ENCODE measurements at places on chromosomes 7 and 10.

GRCh38 chr10:56605051-56605450, 244.0 kb upstream of the ZWINT start:
- DNase-seq, result no peak

DNA sequence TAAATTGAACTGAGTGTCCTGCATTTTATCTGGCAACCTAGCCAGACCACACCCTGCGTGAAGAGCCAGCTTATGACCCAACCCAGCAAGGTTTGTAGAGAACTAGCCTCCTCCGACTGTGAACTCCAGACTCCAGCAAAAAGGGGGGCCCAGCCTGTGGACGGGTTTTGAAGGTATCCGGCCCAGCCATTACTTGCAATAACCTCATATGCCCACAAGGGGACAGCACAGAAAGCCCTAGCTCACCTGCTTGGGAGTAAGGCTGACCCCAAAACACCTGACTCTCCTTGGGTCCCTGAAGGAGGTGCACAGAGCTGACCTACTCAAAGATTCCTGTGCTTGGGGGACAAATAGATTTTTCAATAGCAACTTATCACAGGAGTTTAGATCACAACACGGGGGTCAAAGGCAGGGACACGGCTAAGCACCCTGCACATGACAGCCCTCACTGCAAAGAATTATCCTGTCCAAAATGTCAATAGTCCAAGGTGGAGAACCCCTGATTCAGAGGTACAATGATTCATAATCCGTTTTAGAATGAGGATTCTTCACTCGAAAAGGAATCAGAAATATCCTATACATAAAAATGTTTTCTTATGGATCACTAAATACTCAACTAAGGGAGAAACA, 4.6 kb downstream of the TRPV6 start:
- peak; percentile 36 for DNase-seq

DNA sequence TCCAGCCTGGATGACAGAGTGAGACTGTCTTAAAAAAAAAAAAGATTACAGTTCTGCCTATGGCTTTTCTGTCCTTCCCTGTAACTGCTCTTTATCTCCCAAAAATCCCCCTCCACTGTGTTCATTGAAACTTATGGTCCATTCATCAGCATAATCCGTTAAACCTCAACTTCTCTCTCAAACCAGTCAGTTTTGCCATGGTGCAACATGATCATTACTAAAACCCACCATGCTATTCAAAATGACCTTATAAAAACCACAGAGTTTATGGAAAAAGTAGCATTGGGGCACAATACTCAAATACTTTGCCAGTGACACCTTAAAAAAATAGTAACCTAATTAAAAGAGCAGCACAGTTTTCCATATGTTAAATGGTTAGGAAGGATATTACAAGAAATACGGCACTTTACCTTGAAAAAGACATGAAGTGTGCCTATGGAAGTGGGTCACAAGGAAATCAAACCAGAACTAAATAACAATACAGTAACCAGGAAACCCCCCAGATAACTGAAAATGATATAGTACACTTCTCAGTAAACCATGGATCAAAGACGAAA, 74.0 kb upstream of the ST8SIA6 start:
- no peak for DNase-seq

DNA sequence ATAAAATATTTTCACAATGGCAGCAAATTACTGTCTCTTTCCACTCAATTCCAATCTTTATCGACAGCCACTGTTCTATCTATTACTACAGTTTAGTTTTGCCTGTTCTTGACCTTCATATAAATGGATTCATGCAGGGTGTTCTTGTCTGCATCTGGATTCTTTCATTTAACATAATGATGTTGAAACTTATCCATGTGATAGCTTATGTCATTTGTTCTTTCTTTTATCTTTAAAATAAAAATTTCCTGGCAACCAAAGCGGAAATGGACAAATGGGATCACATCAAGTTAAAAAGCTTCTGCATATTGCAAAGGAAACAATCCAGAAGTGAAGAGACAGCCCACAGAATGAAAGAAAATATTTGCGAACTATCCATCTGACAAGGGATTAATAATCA, 20.5 kb upstream of the DMTF1 start:
- no peak for DNase-seq

DNA sequence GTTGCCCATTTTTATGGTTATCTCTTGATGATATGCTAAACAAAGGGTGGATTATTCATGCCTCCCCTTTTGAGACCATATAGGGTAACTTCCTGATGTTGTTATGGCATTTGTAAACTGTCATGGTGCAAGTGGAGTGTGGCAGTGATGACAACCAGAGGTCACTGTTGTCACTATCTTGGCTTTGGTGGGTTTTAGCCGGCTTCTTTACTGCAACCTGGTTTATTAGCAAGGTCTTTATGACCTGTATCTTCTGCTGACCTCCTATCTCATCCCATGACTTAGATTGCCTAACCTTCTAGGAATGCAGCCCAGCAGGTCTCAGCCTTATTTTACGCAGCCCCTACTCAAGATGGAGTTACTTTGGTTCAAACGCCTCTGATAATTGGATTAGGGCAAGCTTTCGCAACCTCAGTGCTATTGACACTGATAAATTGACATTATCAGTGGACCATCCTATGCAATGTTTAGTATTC, 36.9 kb downstream of the BAG3 start:
- no peak for DNase-seq

DNA sequence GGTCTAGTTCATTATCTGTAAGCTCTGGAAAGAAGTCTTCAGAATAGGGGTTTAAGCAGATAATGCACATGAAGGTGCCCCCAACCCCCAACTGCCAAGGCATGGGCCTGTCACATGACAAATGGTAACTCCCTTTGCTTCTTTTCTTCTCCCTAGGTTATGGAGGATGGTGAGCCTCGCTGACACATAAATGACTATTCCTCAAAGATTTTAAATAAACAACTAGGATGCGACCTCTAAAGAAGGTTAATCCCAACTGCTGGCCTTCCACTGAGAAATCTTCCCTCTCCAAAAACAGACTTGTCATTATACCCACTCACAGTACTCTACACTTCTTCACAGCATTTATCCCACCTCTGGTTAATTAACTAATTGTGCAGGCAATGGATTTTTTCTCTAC, 75.7 kb upstream of the FAM133B start:
- no peak for DNase-seq

- no peak for DNase-seq
Measured at GRCh38 chr7:132558815-132559214, 17.5 kb downstream of the PLXNA4 start.

DNA sequence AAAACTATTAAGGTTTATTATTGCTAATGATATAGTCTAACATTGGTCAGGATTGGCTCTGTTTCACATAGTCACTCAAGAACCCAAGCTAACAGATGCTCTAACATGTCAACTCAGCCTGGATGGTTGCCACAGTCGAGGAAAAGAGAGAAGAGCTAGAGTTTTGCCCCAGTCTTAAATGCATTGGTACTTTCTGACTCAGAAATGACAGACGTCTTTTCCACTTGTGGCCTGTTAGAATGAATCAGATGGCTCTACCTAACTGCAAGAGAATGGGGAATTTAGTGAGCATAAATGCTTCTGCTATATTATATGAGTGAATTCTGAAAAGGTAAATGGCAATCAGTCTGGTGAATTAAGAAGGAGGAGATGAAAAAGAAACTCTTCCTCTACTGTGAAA, 13.9 kb downstream of the HECTD2 start:
- no peak for DNase-seq

DNA sequence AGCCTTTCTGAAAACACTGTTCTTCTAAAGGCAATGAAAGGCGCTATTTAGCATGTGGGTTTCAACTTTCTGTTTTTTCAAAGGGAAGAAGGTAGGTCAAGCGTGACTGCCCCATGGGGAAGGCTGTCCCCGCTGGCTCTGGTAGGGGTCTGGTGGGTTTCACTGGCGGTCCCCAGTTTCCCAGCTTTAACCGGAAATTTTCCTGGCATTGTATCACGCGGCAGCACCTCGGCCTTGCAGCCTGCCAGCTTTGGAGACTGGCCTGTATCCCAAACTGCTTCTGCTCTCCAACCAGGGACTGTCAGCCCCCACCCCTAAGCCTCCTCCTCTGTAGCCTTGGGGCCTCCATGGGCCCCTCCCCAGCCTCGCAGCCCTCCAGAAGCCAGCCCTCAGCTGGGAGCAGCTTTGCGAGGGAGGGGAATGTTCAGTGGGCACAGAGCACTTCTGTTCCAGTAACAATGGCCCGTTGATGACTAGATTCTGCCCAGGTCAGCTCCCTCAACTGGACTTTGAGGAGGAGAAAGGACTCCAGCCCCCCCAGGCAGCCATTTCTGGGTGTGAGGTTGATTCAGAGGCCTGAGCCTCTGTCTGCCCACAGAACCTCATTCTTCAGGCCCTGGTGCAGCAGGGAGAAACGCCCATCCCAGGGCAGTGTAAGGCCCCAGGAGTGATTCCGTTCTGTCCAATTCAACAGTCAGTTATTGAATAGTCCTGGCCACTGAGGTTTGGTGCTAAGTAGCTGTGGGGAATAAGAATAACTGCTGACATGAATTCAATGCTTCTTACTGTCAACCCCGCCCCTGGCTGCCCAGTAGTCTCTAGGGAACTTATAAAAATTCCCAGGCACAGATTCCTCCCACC, 17.1 kb downstream of the CHST3 start:
- DNase-seq, result no peak

GRCh38 chr7:9603291-9603690, 1169.9 kb downstream of the NXPH1 start:
- DNase-seq, result no peak

DNA sequence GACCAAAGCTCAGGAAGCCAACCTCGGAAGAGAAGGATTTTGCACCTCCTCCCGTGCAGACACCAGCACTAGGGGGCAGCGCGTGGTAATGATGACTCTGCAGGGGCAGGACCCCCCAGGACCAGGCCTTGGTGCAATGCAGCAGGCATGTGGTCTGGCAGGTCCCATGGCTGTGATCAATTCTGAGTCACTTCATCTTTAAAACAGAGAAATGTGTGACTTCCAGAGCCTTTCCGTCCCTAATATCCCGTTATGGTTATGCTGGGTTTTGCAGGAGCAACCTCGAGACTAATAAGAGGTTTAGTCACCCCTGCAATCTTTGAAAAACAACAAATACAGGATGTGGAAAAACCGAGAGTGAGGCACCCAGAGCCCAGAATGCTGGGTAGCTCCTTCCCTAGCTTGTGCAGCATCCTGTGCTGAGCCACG, 30.2 kb upstream of the GJD4 start:
- no peak for DNase-seq

- no peak for DNase-seq
Measured at GRCh38 chr7:123881300-123881699, 36.3 kb downstream of the HYAL4 start.
